Karpas-422 (cell line): ENCODE measurements at places on chromosomes 5 and 9. TPM values are rescaled to one million over a fixed set of nuclear protein-coding genes. Genes with fewer than 3 reads are reported as not detected.

DNA sequence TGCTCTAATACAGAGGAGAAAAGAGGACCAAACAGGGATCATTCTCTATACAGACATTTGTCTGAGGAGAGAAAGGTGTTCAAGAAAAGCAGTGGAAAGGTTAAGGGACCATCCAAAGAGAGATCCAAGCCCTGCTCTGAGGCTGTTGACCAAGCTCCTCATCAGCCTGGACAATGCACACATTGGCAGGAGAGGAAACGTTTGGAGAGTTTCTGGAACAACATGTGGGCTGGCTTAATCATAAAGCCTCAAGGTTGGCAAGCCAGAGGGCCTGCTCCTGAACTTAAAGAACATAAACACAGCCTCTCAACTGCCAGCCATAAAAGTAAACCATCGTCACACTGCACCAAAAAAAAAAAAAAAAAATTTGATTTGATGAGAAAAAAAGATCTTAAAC is 184.4 kb upstream of the SLC12A2 start:
- no peak for DNase-seq

DNA sequence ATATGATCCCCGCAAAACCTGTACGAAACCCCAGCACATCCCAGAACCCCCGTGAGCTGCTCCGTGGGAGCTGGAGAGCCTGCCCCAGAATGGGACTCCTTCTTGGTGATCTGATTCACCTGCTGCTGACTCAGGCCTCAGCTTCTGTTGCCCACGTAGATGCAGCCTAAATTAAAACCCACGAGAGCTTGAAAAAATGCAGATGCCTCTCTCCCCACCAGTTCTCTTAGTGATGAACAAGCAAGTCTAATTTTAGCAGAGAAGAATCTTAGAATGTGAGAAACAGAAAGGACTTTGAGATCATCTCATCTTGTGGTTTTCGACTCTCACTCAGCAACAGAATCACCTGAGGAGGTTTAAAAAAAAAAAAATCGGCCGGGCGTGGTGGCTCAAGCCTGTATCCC is 57.6 kb downstream of the TMOD1 start:
- DNase-seq: no peak

- no peak for DNase-seq
These were observed 6.2 kb downstream of the ZNF883 start for GRCh38 chr9:113005777-113006176.

DNA sequence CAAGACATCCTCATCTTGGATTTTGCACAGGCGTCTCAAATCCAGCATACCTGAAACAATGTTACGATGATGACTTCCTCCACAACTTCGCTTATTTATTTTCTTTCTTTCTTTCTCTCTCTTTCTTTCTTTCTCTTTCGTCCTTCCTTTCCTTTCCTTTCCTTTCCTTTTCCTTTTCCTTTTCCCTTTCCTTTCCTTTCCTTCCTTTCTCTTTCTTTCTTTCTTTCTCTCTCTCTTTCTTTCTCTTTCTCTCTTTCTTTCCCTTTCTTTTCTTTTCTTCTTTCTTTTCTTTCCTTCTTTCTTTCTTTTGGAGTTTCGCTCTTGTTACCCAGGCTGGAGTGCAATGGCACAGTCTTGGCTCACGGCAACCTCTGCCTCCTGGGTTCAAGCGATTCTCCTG is 20.1 kb downstream of the NDUFS4 start:
- DNase-seq: no peak

PCDHAC1 gene
- not detected in 2 replicates for total RNA-seq

REEP2 gene
- total RNA-seq: 1.8 and 3.1 TPM in 2 replicates

ECM2 gene
- 0.11 TPM in 1 of 2 replicates, not detected in the other for total RNA-seq

ABL1 gene
- total RNA-seq: 9.9 and 21.5 TPM in 2 replicates
